Activated CD4-positive, alpha-beta T cell treated with anti-CD3 and anti-CD28 coated beads, Interleukin-2, amount 50 U/mL, for 48 hours (primary cell): ENCODE measurements at places on chromosomes 2 and 18.

DNA sequence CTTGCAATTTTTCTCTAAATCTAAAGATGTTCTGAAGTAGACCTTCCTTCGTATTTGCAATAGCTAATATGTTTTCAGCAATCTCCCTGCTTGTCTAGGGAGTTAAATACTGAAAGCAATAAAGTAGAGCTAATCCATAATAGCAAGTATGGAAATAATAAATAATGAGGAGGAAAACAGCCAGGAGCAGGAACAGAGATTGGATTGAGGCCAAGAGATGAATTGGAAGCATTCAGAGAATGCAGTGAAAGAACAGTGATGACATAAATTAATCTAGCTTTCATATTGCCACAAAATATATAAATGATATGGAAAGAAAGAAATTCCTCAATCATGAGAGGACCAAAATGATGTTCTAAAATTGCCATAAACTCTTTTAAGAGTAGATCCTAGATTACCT, 679.7 kb downstream of the METTL4 start:
- no peak for DNase-seq

DNA sequence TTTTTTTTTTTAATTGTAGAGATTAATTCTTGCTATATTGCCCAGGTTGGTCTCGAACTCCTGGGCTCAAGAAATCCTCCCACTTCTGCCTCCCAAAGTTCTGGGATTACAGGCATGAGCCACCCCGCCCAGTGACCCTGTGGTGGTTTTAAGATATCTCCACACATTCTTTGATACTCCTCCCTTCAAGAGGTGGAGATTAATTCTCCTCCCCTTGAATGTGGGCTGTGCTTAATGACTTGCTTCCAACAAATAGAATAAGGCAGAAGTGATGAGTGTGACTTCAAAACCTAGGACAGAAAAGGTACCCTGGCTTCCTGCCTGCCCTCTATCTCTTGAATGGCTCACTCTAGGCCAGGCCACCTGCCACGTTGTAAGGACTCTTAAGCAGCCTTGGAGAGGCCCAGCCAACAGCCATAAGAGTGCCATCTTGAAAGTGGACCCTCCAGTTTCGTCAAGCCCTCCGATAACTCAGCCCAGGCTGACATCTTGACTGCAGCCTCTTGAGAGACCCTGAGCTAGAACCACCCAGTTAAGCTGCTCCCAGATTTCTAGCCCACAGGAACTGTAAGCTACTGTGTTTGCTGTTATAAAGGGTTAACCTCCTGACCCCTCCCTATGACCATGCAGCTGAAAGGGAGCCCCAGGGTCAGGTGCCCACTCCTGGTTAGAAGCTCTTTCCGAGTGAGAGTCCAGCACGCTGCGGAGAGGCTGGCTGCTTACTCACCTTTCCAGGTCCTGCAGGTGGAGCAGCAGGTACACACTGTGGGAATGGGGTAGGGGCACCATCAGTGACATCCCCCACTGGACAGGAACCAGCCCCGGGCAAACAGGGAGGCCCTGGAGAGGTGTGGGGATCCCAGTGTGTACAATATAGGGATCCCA, 27.6 kb downstream of the MRPL35 start:
- DNase-seq: no peak

DNA sequence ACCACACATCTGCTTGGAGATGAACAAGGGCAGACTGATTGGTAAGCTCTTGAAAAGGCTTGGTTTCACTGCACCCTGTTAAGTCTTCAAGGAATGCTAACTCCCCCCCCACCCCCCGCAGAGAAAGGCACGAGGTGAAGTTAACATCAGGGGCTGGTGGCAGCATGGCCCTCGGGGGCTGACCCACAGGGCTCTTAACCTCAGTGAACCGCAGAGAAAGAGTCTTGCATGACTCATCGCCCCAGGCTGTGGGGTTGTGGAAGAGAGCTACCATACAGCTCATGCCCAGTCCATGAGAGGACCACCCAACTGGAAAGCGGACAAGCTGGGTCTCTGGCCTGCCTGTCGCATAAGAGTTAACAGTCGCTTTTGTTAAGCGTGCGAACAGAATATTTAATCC, 10.6 kb upstream of the CEP68 start:
- no peak for DNase-seq

- DNase-seq: no peak
Observed at GRCh38 chr2:160268151-160268781, 68.2 kb upstream of the ITGB6 start.

GRCh38 chr18:41545091-41545888, 409.7 kb upstream of the PIK3C3 start:
- no peak for DNase-seq

DNA sequence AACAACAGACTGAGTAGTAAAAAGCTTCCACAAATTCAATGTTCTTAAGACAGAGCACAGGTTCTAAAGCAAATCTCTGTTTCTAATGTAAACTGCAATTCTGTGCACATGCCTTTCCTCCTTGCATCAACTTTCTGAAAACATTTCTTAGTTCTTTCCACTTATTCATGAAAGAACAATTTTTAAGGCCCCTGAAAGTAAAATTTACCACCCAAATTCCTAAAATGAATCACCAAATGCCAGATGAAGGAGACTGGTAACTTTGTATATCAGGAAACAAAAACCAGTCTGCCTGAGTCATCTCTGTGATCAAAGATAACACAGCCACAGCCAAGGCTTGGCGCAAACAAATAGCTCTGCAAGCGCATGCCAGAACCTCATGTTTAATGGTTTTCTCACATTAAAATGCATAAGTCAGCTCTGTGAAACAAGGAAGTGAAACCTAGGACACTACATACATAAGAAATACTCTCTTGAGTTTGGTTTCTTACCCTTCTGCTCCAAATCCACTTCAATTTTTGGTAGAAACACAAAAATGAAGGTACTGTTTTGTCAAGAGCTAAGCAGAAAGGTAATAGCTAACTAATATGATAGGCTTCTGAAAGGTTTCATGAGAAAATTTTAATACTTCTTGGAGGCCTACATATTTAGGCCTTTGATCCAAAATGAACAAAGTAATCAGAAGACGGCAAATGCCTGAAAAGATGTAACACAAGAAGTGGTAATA, 169.4 kb downstream of the THADA start:
- peak; percentile 55 for DNase-seq

GRCh38 chr2:102099536-102100298, 42.8 kb upstream of the IL1R1 start:
- no peak for DNase-seq

DNA sequence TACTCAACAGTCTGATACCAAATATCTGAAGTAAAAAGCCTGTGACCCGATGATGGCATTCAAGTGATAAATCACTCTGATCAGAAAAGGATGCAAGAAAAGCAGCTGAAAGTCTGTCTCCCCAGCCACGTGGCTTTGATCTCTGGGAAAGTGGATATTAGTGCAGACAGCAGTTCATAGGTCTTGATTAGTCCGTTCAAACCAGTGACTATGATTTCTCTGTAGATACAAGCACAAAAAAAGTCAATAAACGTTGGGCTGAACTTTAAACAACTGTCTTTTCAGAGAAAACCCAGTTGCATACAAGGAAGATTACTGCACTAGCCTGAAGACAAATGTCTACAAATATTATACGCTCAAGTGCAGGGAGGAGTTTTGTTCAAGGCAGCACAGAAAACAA, 107.7 kb upstream of the CDC42EP3 start:
- no peak for DNase-seq

- DNase-seq: no peak
Observed at GRCh38 chr2:10073706-10074105, 6.5 kb downstream of the CYS1 start.

GRCh38 chr2:72166279-72166678, 18.6 kb upstream of the CYP26B1 start:
- DNase-seq: no peak

- DNase-seq: no peak
Observed at GRCh38 chr2:105144941-105145300, 96.6 kb upstream of the GPR45 start.

DNA sequence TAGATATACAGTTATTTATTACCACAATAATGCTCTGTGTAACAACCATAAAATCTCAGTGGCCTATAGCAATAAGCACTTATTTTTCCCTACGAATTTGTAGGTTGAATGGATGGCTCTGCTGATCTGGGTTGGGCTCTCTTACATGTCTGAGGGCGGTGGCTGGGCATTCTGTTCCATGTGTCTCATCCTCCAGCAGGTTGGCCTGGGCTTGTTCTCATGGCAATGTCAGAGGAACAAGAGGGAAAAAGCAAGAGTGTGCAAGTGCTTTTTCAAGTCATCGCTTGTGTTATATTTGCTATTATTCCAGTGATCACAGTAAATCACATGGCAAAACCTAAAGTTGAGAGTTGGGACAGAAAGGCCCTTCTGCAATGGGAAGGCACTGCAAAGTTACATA, 30.4 kb upstream of the MYO3B start:
- no peak for DNase-seq

GRCh38 chr2:123095219-123095835, 929.8 kb upstream of the CNTNAP5 start:
- DNase-seq: no peak

DNA sequence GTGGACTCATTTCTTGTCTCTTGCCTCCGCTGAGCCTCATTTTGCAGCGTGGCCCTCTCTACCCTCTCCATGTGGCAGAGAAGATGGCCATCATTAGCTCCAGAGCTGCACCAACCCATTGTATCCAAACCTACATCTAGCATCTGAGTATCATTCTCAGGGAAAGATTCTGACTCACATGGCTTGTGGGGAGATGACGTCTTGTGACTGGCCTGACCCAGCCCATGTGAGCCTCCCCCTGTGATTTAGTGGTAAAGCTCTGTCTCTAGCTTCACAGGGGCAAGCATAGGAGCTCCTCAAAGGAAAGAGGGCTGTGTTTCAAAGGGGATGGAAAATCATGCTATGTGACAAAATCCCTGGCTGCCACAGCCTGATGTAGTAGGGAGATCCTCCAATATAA, 87.4 kb upstream of the RBMS1 start:
- no peak for DNase-seq

GRCh38 chr2:96503637-96504243, 1.4 kb downstream of the NEURL3 start:
- no peak for DNase-seq

DNA sequence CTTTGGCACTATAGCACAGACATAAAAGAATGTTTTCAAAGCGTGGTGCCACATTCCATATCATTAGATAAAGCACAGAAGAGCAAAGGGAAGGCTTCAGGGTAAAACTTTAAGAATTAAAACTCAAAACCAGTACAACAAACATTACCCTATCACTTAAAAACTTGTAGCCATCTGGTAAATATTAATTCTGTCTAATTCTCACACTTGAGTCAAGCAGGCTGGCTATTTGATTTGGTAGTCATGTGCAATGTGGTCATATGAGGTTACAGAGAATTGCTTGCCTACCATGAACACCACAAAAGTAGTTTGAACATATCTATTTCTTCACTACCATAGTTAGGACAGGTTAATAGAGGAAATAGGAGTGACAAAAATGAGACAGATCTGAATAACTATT, 244.9 kb downstream of the IRS1 start:
- DNase-seq: no peak

DNA sequence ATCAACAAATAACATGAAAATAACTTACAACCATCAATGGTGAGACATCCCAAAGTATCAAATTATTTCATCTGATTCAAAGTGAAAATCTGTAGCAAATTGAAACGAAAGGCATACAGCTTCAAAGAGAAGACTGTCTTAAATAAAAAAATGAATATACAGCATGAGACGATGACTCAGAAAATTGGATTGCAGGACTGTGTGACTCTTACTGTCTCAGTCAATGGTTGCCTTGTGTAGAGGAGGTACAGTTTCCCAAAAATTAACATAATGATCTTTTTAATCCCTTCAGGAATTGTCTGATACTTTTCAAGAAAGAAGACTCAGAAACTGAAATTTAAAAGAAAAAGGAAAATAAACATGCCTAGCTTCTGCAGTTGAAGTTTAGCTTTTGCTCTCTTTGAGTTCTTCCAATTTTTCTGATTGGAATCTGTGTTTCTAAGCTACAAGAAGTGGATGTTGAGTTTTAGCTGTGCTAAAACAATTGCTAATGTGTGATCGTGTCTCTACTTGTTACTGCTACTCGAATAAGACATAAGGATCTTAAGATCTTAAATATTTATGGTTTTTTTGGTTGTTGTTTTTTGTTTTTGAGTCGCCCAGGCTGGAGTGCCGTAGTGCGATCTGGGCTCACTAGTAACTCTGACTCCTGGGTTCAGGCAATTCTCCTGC, 41.1 kb upstream of the EPB41L3 start:
- no peak for DNase-seq

- peak; percentile 11 for DNase-seq
Observed at GRCh38 chr2:206164261-206164862, 4.7 kb downstream of the EEF1B2 start.

DNA sequence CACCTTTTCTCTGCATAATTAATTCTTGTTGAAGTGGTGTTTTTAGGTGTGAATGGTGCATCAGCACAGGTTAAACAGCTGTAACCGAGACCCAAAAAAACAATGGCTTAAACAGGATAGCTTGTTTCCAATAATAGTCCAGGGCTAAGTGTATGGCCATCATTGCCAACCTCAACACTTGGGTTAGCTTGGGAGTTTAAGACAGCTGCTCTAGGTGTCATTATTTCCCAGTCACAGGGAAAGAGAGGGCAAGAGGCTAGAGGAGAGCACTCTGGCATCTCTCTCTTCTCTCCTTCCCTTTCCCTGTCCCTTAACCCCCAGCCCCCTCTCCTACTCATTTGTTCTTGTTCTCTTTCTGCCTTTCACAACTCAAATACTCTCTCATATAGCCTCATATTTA, 21.1 kb downstream of the BIRC6 start:
- DNase-seq: no peak

- DNase-seq: no peak
Observed at GRCh38 chr2:50840341-50841124, 191.4 kb downstream of the NRXN1 start.

GRCh38 chr2:218829868-218830451, 1.6 kb downstream of the PRKAG3 start:
- no peak for DNase-seq

DNA sequence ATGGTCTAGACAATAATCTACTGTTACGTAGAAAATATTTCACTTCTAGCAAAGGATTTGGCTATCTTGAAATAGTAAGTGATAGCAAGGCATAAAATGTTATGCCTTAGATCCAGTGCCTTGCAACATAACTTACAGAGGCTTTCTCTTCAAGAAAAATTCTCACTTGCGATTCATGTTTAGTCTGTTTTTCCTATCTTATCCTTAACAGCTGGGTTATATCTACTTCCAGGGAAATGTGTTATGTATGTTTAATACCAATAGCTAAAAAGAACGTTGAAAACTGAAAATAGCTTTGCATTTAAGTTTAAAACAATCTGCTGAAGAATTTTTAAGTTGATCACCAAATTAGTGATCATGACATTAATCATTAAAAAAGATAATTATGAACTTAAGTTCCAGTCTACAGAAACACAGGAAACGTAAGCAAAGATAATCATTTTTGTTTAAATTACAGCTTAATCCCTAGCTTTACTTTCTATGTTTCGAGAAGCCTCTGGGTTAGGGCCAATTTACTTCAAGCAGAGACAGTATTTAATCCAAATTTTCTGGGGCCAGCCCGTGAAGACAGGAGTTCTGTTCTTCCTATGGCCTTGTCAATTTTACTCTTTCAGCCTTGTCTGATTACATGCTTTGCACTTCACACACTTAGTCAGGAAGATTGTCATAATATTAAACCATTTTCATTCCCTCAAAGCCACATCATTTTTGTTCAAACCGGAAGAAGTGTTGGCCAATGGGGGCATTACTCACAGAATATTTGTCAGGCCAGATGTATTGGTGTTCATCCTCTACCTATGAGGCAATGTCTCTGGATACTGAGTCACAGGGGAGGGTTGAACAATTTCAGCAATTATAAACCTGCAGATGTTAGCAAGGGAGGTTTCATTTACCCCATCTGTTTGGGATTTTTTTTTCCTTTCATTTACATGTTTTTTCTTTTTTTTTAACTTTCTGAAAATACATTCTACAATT, 1132.9 kb upstream of the ZEB2 start:
- no peak for DNase-seq
